ENCODE measurements at places on chromosomes 16 and 17.

- no peak for DNase-seq
Measured at GRCh38 chr16:81767987-81768592, 11.0 kb upstream of the PLCG2 start.

- no peak for DNase-seq
Measured at GRCh38 chr16:53891409-53892139, 187.6 kb downstream of the FTO start.

GRCh38 chr17:78168903-78169793 is 767 bp downstream of the SYNGR2 start:
- DNase-seq = peak; percentile 86

DNA sequence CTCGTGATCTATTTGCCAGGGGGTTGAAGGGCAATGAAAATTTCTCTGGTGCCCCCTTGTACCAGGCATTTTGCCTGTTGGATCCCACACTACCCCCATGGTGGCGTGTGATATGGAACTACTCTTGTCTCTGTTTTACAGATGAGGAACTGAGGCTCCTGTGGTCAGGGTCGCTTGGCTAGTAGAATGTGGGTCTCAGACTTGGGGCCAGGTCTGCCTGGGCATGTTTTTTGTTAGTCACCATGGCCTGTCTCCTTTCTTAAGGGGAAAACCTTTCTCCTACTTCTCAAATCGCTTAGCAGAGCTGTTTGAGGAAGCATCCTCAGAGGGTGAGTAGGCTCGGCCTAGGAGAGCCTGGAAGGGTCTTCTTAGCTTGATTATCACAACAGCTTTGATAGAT is 51.2 kb downstream of the CLEC16A start:
- no peak for DNase-seq

GRCh38 chr16:11892761-11893160 is 23.0 kb downstream of the GSPT1 start:
- DNase-seq = no peak

- no peak for DNase-seq
Measured at GRCh38 chr17:70675070-70675590, 505.8 kb downstream of the KCNJ2 start.

DNA sequence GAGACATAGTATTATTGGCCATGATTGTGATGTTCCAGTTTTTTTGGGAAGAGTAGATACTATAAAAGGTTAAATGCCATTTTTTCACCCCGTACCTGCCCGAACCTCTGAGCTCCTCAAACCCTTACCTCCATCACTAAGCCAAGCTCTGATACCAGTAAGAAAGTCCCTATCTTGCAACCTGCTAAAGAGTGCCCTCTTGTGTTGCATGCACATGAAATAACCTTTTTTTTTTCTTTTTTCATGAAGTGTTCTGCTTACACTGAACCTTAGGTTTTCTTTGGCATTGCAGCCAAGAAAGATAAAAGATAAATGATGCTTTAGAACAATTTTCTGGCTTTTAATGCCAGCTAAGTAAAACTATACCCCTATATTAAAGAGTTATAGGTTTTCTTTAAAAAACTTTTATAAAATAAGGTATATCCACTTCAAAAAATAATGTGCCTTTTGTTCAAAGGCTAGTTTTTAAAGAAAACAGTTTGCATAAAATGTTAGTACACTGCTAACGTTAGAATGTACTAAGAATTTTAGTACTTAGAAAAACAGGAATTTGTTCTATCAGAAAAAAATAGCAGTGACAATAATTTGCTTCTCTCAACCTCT is 295.3 kb upstream of the PMFBP1 start:
- DNase-seq = peak; percentile 46

DNA sequence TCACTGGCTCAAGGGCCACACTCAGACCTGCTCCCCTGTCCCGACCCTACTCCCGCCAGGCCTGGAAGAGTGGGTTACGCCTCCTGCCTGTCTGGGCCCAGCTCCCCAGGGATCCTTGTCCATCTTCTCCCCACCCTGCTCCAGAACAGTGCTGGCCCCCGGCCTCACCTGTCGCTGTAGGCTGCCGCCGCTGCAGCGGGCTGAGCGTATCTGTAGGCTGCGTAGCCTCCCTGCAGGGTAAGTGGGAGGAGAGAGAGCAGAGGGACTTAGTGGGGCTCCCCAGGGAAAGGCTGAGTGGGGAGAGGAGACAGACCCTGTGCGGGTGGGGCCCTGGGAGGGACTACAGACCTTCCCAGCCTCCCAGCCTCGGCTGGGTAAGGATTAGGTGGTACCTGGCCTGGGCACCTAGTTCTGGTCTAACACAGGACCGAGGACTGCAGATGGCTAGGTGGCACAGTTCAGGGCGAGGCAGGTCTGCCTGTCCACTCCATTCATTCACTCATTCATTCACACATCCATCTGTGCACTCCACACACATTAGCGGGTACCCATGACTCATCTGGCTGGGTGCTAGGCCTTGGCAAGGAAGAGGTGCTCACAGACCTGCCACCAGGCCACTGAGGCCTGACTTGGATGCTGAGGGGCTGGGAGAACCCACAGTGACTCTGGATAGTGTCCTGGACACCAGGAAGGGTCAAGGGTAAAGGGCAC is 20.9 kb downstream of the ENGASE start:
- no peak for DNase-seq

- no peak for DNase-seq
Measured at GRCh38 chr16:88891083-88891482, 24.6 kb upstream of the PABPN1L start.

GRCh38 chr17:39364236-39365025 is 37.0 kb downstream of the FBXL20 start:
- DNase-seq = peak; percentile 31

DNA sequence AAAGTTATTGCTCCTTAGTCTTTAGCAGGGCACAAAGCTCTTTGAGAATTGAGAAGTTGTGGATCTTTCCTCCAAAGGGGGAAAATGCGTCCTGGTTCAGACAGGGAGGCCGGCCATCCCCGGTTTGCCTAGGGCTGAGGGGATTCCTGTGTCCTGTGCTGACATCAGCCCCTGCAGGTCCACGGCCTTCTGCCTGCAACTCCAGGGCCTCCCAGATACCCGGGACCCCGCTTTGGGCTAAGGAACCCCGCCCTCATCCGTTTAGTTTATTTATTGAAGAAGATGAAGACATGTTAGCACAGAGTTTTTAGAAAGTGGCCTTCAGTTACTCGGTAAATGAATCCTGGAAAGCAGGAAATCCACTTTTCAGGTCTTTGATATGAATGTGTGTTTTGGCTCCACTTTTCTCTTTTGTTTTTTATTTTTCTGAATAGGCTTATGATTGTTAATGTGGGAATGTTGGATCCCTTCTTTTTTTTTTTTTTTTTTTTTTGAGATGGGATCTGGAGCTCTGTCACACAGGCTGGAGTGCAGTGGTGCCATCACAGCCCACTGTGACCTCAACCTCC is 65.6 kb downstream of the CRISPLD2 start:
- no peak for DNase-seq

GRCh38 chr17:19656851-19657581 is 8.5 kb downstream of the ALDH3A2 start:
- DNase-seq = no peak

DNA sequence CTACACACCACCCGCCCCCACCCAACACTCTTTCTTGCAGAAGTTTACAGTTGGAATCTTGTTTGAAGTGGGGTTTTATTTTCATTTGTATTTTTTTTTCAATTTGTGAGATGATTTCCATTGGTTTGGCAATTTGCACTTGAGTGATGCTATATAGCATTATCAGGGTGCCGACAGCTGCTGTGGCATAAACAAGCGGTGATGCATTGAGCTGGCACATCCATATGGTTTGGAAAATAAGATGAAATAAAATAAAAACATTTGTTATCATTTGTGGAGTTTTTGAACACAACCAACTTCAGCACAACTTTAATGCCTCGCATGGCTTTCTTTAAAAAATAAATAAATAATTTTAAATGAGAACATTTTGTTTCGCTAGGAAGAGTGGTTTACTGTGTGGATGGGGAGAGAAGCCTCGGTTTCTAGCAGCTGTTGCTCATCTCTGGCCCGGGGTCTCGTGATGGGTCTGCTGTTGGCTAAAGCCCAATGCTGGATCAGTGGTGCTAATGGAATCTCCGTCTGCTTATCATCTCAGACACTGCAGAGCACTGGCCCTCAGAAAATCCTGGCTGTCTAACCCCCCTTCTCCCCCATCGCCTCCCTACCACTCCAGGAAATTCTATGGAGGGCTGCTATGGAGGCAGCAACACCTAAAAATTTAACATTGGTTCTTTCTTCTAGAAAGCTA is 192.3 kb upstream of the MAF start:
- no peak for DNase-seq

- no peak for DNase-seq
Measured at GRCh38 chr16:77596261-77596660, 126.1 kb upstream of the NUDT7 start.

- peak; percentile 76 for DNase-seq
Measured at GRCh38 chr17:43907425-43907981, at the start of gene MPP2. MPP2 (minus strand) TSS chr17:43907536; CDS start chr17:43904460, 3,076 bp downstream.

GRCh38 chr17:28345419-28346198 is 10.0 kb downstream of the TNFAIP1 start:
- DNase-seq = no peak

GRCh38 chr17:27633312-27634025 is 2.5 kb downstream of the LGALS9 start:
- DNase-seq = no peak

- no peak for DNase-seq
Measured at GRCh38 chr17:17737961-17738894, 57.0 kb downstream of the RAI1 start.

DNA sequence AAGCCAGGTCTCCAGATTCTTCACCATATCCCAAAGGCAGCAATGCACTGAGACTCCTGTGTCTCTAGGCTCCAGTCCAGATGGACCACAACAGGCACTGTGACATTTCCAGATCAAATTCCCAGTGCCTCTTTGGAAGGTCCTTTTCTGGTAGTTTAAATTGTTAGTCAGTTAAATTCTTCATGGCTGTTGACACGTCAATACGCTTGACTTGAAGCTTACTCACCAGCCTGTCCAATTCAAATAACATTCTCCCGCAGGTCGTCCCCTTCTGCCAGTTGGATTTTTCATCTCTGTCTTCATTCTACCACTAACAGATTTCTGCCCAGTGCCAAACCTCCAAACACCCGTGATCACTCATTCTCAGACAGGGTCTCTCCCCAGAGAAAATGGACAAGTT is 86.7 kb downstream of the SHISA9 start:
- DNase-seq = no peak

DNA sequence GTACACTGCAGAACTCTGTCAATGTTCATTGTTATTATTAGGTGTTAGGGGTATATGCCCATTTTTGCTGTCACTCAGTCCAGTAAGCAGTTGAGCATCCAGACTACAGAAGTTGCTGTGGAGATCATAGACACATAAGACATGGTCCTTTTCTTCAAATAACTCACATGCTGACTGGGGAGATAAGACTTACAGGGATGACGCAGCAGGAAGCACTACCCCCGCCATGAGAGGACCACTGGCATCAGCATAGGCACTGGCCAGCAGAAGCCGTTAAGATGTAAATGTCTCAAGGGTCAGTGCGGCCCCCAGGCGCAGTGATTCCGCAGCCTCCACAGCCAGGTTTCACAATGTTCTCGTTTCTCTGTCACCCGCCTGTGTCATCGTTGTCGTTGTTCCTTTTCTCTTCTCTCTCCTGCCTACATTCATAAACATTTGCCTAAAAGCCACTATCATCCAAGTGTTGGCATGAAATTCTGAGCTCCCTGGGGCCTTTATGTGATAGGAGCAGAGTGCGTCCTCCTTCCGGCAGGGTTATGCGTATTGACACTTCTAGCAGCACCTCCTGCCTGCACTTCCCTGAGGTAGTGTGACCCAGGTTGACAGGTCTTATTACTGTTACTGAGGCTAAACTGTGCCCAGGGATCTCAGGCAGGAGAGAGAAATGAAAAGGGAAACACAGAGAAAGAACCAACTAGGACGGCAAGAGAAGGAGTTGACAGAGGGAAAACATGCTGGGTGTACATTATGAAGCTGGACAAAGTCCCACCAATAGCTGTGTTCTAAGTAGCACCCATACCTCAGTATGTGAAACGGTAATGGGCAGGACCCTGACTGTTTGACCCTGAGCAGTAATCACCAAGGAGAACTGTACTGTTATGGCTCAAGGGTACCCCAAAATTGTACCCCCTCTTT is 17.9 kb downstream of the TANGO6 start:
- DNase-seq = no peak

GRCh38 chr17:80353718-80354275 is 61.2 kb upstream of the ENDOV start:
- no peak for DNase-seq

DNA sequence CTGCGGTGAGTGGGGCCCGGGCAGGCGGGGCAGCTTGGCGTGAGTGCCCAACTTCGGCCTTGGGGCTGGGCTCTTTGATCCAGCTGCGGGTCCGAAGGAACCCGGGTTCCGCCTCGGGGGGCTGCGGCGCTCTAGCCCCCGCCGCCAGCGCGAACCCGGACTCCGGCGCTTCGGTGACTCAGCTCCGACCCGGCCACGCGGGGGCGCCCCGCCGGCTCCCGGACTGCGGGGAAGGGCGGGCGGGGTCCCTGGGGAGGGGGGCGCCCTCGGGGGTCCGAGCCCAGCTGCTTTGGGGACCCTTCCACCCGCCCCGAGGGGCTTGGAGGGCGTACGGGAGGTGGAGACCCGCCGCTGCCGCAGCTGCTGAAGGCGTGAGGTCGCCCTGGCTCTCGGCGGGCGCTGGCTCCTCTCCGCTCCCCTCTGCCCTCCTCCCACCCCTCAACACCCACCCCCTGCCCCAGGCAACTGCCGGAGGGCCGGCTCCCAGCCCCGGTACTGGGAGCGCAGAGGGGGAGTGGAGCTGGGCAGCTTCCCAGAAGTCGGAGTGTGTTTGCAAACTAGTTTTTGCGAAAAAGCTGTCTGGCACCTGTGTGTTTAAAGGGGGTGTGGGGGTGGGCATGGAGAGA is 516 bp downstream of the CPNE2 start:
- peak; percentile 78 for DNase-seq

DNA sequence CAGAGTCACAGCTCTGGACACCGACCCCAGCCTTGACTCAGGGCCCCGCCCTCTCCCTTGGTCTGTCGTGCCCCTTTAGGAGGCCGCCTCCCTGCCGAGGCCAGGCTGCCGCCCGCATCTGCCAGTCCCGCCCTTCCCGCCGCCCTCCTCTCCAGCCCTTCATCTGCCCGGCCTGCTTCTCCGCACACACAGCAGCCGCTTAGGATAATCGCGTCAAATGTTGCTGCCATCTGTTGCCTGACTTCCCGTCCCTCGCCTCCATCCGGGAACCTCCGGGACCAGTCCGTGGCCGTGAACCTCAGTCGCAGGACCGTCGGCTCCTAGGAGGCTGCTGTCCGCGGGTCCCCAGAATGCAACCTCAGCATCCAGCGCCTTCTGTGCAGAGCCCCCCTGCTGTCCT is 11.9 kb downstream of the GSE1 start:
- no peak for DNase-seq

Data from AG20443 (cell line).